ENCODE measurements at places on chromosomes 5 and 9.

DNA sequence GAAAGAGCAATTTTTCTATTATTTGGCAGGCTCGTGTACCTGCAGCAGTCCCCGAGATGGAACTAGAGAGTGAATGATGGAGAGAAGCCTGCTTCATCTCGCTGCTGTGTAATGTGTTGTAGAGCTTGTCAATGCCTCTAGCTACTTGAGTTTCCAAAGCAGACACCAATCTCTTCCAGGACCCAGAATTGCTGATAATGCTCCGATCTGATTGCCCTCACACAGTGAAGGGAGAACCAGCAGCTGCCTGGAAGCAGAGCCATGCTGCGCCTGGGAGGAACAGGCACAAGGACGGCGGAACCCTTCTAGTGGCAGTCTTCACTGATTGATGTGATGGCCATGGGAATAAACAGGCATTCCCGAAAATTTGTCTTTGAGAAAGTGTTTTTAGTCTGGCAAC is 288.0 kb downstream of the ICE1 start:
- DNase-seq, result no peak

- DNase-seq, result no peak
Measured at GRCh38 chr5:80941496-80941895, 18.7 kb upstream of the RASGRF2 start.

DNA sequence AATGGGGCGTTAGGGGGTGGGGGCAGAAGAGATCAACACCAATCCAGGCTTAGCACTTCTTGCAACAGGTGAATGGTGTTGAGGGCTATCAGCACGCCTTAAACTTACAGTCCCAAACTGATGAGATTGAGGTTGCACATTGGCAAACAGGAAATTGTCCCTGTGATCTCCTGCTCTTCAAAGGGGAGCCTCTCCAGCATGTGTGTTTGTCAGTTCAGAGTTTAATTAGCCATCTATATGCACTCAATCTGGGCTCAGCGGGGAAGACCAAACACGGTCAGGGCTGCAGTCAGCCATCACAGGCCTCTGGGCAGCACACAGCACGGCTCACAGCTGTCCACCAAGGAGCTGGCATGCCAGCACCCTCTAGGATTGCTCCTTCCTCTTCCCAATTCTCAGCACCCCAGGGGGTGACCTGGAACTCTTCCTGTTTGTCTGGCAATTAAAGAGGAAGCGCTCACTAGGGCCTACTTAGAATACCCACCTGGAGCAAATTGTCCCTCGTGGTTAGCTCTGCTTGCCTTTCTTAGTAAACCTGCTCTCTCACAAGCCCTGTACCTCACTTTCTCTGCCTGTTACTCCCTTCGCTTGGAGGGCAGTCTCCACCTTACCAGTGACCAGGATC is 217.4 kb downstream of the SLIT3 start:
- no peak for DNase-seq

DNA sequence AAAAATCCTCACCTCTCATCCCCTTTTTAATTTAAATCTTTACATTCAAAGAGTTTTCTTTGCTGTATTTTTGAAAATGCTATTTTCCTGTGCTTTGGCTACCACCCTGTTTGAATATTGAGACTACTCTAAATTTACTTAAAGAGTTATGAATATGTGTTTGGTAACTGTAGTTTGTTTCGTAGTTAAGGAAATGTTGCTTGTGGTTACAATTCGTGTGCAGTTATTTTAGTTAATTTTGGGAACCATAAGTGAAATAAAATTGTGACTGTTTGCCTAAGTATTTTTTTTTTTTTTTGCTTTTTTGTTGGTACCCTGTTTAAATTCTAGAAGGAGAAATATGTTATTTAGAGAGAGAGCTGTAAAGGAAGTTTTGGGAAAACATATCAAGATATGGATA is 78.7 kb downstream of the XRCC4 start:
- DNase-seq, result no peak

- DNase-seq, result no peak
Measured at GRCh38 chr9:69809304-69809863, 11.2 kb upstream of the CFAP95 start.

GRCh38 chr9:128587453-128587852 is 35.1 kb downstream of the SPTAN1 start:
- no peak for DNase-seq

DNA sequence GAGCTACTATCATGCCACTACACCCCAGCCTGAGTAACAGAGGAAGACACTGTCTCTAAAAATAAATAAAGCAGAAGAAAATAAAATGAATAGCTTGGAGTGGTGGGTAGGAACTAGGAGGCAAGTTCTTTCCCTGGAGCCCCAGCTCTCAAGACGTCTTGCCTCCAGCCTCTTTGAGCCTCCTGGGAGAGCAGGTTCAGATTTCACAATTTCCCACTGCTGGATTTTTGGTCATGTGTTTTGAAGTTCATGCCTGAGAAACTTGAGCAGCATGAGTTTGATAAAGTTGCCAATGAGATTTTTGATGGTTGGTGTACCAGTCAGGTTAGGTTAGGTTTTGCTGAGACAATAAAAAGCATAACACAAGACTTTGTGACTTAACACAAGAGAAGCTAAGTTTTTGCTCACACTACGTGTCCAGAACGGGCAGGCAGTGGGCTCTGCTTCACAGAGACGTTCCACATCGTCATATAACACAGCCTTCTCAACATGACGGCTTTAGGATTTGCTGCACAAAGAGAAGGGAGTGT is 4.1 kb upstream of the CCDC69 start:
- DNase-seq, result no peak

GRCh38 chr9:113633782-113634595 is 170.5 kb downstream of the RGS3 start:
- no peak for DNase-seq

- DNase-seq, result peak; percentile 96
Measured at GRCh38 chr9:86766912-86767311, 180.4 kb downstream of the GAS1 start.

- no peak for DNase-seq
Measured at GRCh38 chr5:40812125-40812524, 14.0 kb upstream of the PRKAA1 start.

DNA sequence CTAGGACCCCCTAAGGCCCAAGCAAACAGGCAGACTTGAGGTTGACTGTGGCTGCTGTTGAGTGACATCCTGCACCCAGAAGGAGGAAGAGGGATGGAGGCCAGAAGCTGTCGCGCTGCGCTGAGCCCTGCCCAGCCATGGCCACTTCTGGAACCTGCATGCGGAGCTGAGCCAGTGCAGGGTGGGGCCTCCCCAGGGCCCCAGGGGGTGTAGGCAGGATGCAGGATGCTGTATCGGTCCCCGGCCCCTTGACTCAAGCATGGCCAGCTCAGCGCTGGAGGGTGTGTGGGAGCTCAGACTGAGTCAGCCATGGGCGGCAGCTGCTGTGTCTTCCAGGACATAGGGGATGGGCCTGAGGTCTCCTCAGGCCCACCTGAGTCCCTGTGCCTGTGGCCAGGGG is 26.9 kb downstream of the GLT6D1 start:
- DNase-seq, result no peak

GRCh38 chr9:129932303-129933151 is 97.3 kb downstream of the USP20 start:
- DNase-seq, result no peak

- DNase-seq, result no peak
Measured at GRCh38 chr9:7622481-7622880, 177.1 kb downstream of the DMAC1 start.

DNA sequence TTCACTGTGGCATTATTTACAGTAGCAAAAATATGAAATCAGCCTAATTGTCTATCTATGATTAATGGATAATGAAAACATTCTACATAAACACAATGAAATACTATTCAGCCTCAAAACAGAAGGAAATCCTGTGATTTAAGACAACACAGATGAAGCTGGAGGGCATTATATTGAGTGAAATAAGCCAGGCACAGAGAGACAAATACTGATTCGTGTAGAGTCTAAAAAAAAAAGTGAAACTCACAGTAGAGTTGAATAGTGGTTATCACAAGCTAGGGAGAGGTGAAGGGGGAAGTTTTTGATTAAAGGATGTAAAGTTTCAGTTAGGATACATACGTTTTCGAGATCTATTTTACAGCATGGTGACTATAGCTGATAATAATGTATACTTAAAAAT is 122.2 kb downstream of the ADAMTS6 start:
- peak; percentile 11 for DNase-seq

DNA sequence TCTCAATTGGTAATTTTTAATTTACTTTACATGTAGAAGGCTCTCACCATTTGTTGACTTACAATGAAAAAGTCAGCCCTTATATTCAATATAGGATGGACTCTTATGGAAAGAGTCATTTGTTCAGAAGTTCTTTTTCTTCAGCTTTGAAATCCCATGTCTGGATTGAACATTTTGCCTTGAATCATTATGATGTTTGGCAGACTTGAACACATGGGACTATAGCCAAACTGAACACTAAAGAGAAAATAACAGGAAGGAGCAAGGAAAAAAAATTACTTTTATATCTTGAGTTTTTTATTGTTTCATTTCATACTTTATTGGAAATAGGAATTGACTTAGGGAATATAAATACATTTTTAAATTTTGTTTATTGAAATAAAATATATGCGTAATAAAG is 1503.0 kb downstream of the EFNA5 start:
- DNase-seq, result no peak

- no peak for DNase-seq
Measured at GRCh38 chr5:77637170-77637997, 1.1 kb downstream of the OTP start.

GRCh38 chr5:16606628-16607027 is 10.2 kb downstream of the RETREG1 start:
- no peak for DNase-seq

GRCh38 chr5:89706731-89707130 is 702.8 kb downstream of the CETN3 start:
- DNase-seq, result no peak

DNA sequence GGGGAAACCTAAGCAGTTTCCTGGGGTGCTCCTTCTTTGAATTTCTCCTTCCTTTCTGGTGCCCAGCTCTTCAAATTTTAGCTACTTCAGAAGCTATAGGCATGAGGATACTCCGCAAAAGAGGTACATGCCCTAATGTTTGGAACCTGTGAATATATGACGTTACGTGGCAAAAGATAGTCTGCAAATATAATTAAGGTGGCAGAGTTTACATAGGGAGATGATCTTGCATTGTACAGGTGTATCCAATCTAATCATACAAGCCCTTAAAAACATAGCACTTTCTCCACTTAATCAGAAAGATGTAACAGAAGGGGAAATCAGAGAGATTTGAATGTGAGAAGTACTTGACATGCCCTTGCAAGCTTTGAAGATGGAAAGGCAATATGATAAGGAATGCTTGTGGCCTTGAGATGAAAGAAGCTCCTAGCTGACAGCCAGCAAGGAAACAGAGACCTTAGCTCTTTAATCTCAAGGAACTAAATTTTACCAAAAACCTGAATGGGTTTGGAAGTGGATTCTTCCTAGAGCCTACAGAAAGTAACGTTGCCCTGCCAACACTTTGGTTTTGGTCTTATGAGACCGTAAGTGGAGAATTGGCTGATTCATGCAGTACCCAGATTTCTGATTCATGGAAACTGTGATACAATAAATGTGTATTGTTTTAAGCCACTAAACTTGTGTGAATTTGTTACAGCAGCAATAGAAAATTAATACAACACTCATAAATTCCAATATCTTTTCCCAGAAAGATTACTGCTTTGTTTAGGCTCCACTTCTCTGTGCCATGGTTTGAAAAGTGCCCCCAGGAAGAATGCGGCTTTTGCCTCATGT is 268.4 kb downstream of the FAM170A start:
- peak; percentile 12 for DNase-seq

GRCh38 chr5:10874541-10874940 is 113.5 kb upstream of the DAP start:
- no peak for DNase-seq

DNA sequence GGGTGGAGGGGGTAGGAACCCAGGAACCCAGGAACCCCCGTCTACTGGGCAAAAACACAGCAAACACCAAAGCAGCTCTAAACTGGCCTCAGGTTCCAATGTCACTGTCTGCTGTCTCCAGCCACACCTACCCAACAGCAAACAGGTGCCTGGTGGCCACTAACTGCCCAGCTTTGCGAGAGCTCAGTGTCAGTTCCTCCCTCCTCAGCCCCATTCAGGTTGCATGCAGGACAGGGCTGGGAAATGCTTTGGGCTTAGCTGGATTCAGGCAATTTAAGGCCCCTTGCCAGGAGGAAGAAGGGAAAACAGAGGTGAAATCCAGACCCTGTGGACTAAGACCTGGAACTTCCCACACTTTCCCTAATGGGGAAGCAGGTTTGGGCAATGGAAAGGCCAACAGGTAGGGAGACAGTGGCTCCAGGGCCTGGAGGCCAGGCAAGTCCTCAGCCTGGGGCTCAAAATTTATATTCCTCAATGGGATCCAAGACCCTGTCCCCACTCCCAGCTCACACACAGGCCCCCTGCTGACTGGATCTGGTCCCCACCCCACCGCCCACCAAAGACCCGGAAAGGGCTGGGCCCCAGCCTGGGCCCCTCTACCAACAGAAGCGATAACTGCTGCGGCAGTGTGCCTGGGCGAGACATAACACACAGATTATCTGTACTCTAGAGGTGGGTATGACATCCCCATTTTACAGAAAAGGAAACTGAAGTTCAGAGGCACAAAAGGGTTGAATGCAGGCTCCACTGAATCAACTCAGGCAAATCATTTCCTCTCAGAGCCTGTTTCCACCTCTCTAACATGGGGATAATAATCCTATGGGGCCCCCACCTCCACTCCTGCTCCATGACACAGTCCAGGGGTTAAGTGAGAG is 3.5 kb downstream of the EEIG1 start:
- DNase-seq, result no peak

DNA sequence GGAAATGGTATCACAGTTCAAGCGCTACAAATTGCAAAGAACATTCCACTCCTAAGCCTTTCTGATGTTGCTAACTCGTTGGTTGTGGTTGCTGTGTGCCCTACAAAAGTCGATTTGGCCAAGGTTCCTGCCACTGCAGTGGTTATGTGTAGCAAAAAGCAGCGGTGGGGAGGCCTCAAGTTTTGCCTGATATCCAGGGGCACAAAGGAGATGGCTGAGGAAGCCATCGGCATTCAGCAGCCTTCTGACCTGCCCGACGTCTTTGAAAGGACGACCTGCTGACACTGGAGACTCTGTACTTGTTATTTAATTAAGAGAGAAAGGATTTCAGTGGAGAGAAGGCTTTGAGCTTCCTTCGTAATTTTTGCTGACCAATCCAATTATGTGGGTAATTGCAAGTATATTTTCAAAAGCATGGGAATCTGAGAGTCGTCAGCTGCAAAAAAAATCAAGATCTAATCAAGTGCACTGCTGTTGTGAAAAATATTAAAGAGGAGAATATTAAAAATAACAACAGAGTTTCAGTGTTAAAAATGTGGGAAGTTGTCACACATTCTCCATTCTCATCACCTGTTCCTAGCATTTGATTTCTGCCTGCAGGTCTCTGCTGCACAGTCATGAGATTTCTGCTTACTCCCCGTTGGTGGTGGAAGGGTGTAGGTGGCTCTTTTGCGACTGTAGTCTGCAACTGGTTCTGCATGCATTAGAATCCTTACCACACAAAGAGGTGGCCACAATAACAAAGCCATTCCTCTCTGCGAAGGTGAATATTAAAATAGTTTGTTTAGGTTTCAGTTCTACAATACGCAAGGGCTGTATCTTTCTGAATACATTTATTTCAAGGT is 319.2 kb downstream of the IRX2 start:
- DNase-seq, result no peak

GRCh38 chr5:59380350-59380951 is 513.1 kb downstream of the PDE4D start:
- DNase-seq, result peak; percentile 86

- DNase-seq, result no peak
Measured at GRCh38 chr9:136434580-136435169, 5.0 kb downstream of the INPP5E start.

Data from foreskin melanocyte (primary cell).